Activated naive CD8-positive, alpha-beta T cell treated with anti-CD3 and anti-CD28 coated beads, Interleukin-2, amount 10 ng/mL, durations not matched to agents 7 days and 5 days (primary cell): ENCODE measurements at places on chromosomes 3 and 15. TPM values are rescaled to one million over a fixed set of nuclear protein-coding genes. Genes with fewer than 3 reads are reported as not detected.

DNA sequence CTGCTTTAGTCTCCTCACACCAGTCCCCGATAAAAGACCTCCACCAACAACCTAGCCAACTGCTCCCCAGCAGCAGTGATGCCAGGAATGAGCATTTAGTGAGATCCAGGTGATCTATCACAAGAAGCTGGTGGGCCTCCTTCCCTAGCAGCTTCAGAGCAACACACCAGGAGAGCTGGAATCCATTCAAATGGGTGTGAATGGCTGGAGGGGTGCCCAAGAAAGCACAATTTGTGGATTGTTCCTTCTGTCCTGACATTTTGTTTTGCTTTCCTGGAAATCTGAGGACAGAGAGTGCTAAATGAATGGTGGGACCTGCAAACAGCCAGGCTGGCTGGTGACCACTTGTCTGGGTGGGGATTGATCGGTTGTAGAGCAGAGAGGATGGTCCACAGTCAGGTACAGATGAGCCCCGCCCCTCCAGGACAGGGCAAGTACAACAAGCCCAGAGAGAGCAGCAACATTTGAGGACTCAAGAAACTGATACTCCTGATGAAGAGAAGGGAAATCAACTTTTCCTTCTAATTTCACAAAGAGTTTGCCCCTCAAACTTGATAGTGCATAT lies 316.8 kb downstream of the VPS13C start:
- H3K4me3 ChIP-seq: no peak overlapping the region
- no peak overlapping the region for H3K27ac ChIP-seq
- H3K27me3 ChIP-seq: peaks cover 2% of the 10 kb centered on the region
- no peak for DNase-seq

DNA sequence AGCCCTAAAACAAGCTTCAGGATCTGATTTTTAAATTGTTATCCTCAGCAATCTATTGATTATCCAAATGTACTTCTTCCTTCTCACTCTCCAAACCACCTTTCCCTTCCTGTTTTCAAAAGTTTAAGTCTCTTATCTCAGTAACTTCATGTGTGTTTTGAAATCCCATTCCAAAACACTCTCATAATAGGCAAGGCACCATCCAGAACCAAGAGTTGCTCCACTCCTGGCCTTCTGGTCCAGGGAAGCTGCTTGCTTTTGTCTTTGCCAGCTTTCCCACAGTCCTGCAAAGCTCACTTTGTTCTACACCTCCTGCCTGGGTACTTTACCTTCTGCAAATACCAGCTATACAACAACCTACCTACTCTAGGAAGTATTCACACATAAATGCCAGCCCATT lies 63.5 kb downstream of the MLH1 start:
- H3K4me1 ChIP-seq: peaks cover 1% of the 10 kb centered on the region
- no peak overlapping the region for H3K4me3 ChIP-seq
- DNase-seq: no peak
- peak overlapping the region; percentile 22 for H3K27ac ChIP-seq
- H3K27me3 ChIP-seq: no peaks in the 10 kb centered on the region

The GATM gene
- total RNA-seq: 3.5 TPM

GRCh38 chr3:48662753-48663488 lies at the start of gene CELSR3:
TSS of gene CELSR3 (minus strand) at chr3:48662886. CDS start at chr3:48662634, 252 bp downstream.
- no peaks in the 10 kb centered on the region for H3K36me3 ChIP-seq
- H3K27me3 ChIP-seq: peaks cover 8% of the 10 kb centered on the region
- H3K4me1 ChIP-seq: peaks cover 8% of the 10 kb centered on the region

DNA sequence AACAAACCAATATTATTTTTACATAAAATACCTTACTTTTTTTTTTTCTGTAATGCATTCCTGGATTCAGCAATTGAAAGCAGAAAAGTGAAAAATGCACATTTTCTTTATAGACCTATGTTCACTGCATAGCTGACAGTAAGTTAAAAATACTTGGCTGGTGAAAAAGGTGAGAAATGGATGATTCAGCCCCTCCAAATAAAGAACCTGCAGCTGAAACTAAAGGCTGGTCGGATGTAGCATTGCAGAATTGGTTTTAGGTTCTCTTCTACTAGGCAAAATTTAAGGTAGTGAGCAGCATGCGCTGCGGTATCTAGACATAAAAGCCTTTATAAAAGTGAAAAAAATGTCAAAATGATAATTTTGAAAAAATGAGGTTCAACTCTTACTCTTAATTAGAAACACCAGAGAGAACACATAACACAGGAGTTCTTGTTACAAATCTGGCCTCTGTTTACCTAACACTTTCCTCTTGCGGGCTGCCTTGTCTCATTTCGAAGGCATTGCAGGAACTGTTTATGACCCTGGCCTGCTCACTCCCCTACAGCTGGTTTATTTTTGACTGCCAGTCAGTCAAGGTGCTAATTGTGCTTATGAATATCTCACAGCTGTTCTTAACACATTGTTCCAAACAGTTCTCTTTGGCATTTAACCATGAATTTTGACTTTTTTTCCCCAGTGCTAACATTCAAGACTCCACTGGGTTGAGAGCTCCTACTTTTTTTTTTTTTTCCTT lies 455.4 kb upstream of the TBL1XR1 start:
- peaks cover 4% of the 10 kb centered on the region for H3K36me3 ChIP-seq
- peaks cover 13% of the 10 kb centered on the region for H3K4me1 ChIP-seq
- H3K27me3 ChIP-seq: no peaks in the 10 kb centered on the region
- no peak overlapping the region for H3K4me3 ChIP-seq
- no peak overlapping the region for H3K27ac ChIP-seq
- no peak for DNase-seq

The C3orf20 gene
- 0.17 TPM for total RNA-seq

The KIF15 gene
- total RNA-seq: 39.8 TPM

The RTP1 gene
- not detected for total RNA-seq
